GM23338 (cell line): ENCODE measurements at places on chromosomes 1 and 21.

GRCh38 chr1:25712299-25712970 lies 87.6 kb upstream of the SELENON start:
- no peak for DNase-seq

DNA sequence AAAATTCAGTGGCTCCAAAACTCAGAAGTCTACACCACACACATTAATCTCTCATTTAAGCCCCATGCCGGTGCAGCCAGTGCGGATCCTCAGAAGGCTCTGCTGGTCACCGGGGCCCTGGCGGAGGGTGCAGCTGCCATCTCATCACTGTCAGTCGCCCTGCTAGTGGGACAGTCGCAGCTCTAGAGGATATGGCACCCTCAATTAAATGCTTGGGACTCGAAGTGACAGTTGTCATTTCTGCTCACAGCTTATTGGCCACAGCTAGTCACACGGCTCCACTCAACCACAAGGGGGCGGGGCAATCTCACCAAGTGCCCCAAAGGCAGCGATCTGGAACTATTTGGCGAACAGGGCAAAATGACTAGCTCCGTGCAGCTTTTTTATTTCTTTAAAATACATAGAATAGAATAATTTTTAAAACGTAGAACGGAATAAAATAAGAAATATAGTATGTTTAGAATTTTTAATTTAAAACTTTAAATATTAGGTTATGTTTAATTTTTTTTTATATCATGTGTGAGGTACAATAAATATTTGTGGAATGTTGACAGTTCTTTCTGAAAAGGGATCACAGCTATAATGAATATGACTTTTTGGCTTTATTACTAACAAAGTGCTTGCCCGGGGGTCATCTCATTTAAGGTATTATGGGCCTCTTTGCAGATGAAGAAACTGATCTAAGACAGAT lies 8.0 kb upstream of the MAN1C1 start:
- DNase-seq: peak; percentile 95

DNA sequence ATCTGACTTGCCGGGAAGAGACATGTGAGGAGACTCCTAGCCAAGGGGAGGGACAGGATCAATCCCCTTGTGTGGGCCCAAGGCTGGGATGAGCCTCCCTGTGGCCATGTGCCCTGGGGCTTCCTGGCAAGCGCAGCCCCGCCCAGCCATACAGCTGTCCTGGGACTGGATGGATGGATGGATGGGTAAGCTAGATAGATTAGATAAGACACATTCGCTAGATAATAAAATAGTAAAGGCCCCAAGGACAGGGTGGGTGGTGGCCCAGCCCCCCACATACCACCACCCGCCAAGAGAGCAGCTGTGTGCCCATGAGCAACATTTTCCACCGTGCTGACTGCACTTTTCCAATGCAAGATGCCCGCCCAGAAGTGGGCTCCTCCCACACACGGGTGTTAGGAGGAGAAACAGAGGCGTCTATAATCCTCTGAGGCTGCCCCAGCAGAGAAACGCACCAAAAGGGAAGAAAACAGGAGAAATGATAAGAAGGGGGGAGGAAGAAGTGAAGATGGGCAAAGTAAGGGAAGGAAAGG lies 25.1 kb downstream of the ZBTB17 start:
- no peak for DNase-seq

DNA sequence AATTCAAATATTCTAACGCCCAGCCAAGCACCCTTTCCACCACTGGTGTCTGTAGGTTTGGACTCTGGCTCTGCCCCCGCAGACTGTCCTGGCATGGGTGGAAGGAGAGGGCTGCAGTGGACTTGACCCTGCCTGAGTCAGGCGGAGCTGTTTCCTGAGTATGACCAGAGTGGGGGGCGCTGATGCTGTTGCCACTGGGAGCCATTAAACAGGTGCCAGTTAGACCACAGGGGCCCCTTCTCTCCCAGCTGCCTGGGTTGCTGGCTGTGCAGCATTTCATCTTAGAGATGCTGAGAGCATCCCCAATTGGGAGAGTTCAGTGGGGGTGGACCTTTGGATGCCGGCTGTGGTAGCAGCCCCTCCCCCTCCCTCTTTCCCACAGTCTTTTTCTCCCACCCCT lies 539.5 kb downstream of the MATN1 start:
- no peak for DNase-seq

DNA sequence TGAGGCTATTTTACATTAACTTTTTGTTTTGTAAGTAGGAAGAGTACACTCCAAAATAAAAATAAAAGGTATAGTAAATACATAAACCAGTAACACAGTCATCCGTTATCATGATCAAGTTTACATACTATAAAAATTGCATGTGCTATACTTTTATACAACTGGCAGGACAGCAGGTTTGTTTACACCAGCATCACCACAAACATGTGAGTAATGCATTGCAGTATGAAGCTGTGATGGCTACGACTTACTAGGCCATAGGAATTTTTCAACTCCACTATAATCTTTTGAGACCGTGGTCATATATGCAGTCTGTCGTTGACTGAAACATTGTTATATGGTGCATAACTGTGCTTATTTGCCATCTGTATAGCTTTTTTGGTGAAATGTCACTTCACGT lies 106.2 kb downstream of the CENPF start:
- no peak for DNase-seq

- peak; percentile 95 for DNase-seq
These were observed 14.7 kb downstream of the JUN start for GRCh38 chr1:58768971-58769808.

DNA sequence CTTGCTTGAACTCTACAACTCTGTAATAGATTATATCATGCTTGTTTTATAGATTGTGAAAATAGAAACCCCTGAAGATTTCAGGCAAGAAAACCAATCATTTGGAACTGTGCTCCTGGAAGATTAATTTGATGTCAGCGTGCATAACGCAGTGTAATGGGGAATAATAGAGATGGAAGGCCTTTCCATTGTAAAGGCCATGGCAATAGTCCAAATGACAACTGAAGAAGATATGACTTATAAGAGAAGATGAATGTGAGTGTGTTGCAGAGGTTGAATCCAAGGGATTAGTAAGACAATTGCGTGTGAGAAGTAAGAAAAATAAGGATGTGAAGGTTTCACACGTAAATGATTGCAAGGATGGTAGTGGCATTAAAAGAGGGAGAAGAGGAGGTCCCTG lies 285.0 kb downstream of the DUSP10 start:
- DNase-seq: no peak

GRCh38 chr1:31787261-31787660 lies 23.1 kb upstream of the ADGRB2 start:
- no peak for DNase-seq

DNA sequence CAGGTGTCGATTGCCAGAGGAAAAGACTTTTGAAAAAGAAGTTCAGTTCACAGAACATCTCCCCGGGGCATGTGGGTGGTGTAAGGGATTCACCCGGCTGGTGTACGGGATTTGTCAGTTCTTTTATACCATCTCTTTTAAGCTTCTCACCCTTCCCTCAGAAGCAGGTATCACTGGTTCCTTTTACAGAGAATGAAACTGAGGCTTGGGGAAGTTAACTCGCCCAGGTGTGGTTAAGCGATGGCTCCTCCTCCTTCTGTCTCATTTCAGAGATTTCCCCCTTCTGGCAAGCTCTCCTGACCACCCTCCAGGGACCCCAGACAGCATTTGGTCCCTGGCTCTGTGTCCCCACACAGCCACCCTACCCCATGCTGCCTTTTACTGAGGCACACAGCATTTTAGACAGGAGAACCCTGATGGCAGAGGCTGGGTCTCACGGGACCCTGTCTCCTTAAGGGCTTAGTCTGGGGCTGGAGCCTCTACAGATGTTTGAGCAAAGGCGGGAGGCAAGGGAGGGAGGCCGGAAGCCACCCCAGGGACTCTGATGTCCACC lies 2.8 kb upstream of the ECE1 start:
- DNase-seq: no peak

GRCh38 chr1:156691665-156692440 lies 13.5 kb downstream of the CRABP2 start:
- peak; percentile 76 for DNase-seq

DNA sequence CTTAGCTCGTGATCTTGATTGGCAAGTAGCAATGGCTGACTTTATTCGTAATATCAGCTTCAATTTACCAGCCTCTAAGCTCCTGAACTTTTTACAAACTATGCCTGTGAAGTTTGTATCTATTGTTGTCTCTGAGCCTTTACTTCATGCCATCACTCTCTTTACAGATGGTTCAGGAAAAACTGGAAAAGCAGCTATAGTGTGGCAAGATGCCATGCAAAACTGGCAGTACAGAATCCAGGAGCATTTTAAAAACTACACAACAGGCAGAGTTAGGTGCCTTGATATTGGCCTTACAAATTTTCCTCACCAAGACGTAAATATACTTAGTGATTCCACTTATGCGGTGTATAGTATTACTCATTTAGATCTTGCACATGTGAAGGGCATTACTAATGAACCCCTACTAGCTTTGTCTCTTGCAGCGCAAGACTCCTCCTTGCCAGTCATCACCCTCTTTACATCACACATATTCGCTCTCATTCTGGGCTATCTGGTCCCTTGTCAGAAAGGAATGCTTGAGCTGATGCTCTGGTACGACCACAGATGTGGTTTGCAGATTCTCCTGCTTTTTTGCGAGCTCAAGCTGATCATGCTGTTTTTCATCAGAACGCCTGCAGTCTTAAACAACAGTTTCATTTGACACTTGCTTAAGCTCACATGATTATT lies 36.3 kb downstream of the CLCA1 start:
- no peak for DNase-seq

DNA sequence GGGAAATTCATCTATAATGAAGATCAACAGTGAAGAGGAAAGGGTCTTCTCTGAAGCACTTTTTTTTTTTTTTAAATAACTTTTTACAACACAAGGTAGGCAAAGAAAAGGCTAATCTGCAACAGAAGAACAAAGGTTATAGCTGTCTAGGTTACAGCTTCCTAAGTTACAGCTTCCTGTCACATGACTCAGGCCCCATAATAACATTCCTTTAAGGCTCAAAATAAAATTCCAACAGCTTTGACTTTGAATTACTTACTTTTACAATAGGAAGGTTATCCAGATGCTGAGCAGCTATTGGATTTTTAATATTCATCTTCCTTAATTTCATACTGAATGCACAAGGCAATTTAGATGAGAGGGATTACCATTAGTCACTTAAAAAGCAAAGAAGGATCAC lies 40.4 kb upstream of the TMEM61 start:
- peak; percentile 51 for DNase-seq

DNA sequence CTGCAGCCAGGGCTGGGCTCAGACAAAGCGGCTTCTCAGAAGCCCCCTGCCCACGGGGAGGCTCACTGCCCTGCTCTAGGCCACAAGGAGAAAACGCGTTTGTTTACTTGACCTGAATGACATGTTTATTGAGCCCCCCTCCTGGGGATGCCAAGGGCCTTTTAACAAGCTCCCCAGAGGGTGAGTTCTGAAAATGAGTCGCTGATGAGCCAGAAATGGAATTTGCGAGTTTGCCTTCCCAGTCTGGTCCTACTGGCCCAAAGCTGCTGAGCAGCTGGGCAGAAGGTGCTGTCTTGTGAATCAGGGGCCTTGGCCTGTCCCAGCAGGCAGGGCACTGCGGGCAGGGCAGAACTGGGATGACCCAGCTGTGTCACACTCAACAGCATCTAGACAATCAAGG lies 120.6 kb downstream of the SYF2 start:
- DNase-seq: no peak

- DNase-seq: no peak
These were observed 28.0 kb upstream of the GLIS1 start for GRCh38 chr1:53766831-53767405.

DNA sequence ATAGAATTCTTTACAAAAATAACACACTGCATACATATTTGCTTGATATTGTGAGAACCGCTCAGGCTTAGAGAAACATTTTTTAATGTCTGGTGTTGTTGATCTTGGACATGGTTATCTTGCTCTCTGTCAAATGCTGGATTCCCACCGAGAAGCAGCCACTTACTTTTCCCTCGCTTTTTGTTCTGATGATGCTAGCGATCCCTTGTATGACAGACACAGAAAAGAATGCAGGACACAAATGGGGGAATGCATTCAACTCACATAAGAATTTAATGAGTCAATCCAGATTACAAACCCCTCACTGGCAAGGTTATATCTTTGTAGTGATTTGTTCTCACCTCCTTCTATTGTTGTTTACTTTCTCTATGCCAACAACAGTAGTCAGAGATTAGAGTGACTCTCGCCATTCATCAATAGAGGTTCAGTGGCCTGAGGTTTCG lies 76.8 kb upstream of the AKT3 start:
- DNase-seq: peak; percentile 63

- DNase-seq: no peak
These were observed 156.2 kb downstream of the TNFSF18 start for GRCh38 chr1:172894349-172895049.

- DNase-seq: peak; percentile 54
These were observed 60.1 kb upstream of the KAZN start for GRCh38 chr1:14538335-14538734.

GRCh38 chr1:97674517-97674916 lies 246.3 kb downstream of the DPYD start:
- no peak for DNase-seq

DNA sequence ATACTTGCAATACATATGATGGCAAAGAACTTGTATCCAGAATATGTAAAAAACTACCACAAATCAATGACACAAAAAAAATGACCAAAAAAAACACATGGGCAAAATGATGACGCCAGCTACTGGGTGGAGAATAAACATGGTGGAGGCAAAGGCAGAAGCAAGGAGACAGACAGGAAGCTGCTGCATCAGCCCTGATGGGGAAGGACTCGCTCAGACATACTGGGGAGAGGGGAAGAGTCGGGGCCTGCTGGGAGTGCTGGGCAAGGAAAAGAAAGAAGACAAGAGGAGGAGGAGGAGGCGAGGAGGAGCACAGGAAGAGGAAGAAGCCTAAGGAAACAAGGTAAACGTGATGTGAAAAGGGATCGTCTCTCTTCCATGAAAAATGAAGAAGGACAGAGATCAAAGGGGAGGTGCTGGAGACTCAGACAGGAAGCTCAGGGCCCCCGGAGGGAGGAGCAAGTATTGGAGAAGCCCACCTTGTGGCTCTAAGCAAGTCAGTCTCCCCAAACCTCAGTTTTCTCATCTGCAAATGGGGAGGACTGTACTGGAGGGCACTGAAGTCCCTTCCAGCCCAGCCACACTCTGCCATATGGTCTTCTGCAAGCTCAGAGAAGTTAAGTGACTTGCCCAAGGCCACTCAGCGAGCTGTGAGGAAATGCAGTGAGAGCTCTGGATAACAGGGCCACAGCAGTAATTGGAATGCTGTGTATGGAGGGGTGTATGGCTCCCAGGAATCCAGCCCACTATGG lies 24.2 kb downstream of the OLFML2B start:
- DNase-seq: no peak
